ENCODE measurements at places on chromosomes 12 and 14.

DNA sequence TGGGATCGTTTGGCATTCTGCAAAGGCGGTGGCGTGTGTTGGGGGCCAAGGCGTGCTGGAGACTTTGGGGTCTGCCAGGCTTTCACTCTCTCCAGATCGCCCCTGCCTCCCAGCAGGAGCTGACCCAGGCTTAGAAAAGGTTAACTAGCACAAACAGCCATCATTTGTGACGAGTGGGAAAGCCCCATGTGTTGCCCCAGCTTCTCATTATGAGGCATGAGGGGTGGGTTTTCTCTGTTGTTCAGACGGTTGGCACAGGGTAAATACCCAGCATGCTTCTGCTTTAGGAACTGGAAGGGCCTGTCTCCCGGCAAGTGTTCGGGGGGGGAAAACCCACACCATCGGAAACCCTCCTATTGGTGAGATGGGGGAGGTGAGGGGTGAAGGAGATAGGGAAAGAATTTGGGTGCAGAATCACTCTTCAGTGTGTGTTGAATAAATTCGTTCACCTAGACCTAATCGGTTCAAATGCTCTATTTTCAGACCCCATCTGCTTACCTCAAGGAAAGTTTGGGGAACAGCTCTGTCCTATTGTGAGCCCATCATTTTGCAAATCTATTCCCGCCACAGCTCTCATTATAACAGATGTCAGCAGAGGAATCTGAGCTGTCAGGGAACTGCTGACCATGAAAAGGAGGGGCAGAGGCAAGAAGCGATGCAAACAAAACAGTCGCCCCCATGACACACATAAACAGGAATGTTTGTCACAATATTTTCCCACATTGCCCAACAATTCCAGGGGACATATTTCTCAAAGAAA lies 34.7 kb upstream of the C12orf42 start:
- DNase-seq = no peak

- DNase-seq = no peak
Measured at GRCh38 chr12:40034156-40034555, 71.7 kb downstream of the SLC2A13 start.

DNA sequence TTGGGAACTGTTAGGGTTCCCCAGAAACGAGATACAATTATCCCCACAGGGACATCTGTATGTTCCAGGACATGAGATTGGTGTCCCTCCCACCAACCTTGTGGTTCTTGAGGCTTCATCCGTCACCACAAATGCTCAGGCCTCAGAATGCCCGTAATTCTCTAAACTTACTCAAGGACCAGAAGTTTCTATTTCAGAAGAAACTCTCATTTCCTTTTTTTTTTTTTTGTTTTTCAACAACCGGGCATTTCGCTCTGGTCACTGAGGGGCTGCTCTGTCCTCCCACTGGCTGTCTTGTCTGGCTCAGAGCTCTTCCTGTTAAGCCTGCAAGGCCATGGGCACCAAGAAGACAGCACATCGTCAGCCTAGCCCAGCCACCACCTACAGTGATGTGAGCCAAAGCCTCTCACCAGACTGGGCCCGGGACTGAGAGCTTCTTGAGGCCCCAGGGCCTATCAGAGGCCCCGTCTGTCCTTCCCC lies 36.2 kb downstream of the VDR start:
- no peak for DNase-seq

DNA sequence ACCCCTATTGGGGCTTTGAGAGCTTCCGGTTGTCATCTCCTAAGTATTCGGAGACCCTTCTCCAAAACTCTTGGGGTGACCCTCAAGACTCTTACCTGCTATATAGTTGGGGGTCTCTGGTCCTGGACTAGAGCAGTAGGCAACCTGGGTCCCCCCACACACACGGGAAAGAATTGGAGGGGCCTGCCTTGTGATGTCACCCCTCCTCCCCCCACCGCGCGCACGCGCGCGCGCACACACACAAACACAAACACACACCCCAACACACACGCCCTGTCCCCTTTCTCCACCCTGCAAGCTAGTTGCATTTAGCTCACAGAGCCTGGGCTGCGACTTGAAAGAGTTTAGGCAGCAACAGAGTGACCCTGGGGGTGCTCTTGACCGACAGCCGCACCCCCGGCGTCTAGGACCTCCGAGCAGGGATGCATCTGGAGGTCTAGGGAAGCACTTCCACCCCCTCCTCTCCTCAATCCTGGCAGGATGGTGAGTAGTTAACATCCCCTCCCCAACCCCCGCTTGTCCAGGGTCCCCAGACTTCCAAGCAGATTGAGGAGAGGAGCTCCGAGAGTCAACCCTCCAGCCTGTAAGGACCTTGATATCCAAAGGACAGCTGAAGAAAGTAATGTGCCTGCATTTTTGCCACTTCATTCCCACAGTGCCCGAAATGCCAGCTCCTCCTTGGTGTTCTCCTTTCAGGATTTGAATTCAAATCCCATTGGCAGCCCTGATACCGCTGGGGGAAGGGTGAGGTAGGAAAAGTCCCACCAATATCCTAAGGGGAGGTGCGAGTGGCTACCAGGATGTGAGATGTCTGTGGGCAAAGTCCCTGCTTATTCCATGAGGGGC lies 1.4 kb upstream of the DNAJC14 start:
- DNase-seq = peak; percentile 36

GRCh38 chr12:29133181-29133580 lies 15.9 kb upstream of the FAR2 start:
- no peak for DNase-seq

Measured in fibroblast of skin of left quadriceps (primary cell).